ENCODE measurements at places on chromosomes 1 and 21. TPM values are rescaled to one million over a fixed set of nuclear protein-coding genes. Genes with fewer than 3 reads are reported as not detected.

The AIRE gene
- not detected for total RNA-seq

The CNN3 gene
- 538 TPM for total RNA-seq

The TSPAN2 gene
- total RNA-seq: 32.8 TPM

The ACTL8 gene
- total RNA-seq: 2.0 TPM

The PLD5 gene
- total RNA-seq: 4.9 TPM

The RGS7 gene
- total RNA-seq: 0.18 TPM

The MMP23B gene
- total RNA-seq: 40.7 TPM

The PPFIA4 gene
- 11.0 TPM for total RNA-seq

The WDR47 gene
- 34.2 TPM for total RNA-seq

The OPN3 gene
- total RNA-seq: 12.0 TPM

The FBLIM1 gene
- total RNA-seq: 179 TPM

The DYNLT5 gene
- total RNA-seq: not detected

The CYP4Z1 gene
- not detected for total RNA-seq

The DRAM2 gene
- total RNA-seq: 33.9 TPM

The FAM78B gene
- total RNA-seq: 0.67 TPM

The EPHA10 gene
- total RNA-seq: 0.31 TPM

The TLCD4 gene
- total RNA-seq: 0.99 TPM

The AADACL4 gene
- not detected for total RNA-seq

The HSPA6 gene
- total RNA-seq: 0.68 TPM

The PODN gene
- total RNA-seq: 1.9 TPM

The NKAIN1 gene
- total RNA-seq: 5.6 TPM

The OR2L13 gene
- not detected for total RNA-seq

The WNT9A gene
- 4.1 TPM for total RNA-seq

The LRRC38 gene
- total RNA-seq: not detected

The IFNLR1 gene
- 0.94 TPM for total RNA-seq

The AMIGO1 gene
- total RNA-seq: 1.8 TPM

The C1QA gene
- not detected for total RNA-seq

The ARHGEF16 gene
- 4.1 TPM for total RNA-seq

The SPATA45 gene
- 0.65 TPM for total RNA-seq

The NUP210L gene
- total RNA-seq: not detected

The DEPDC1 gene
- 2.6 TPM for total RNA-seq

The PLA2G5 gene
- not detected for total RNA-seq

The LINGO4 gene
- total RNA-seq: not detected

The NT5C1A gene
- total RNA-seq: not detected

The PROX1 gene
- 4.8 TPM for total RNA-seq

The MPZ gene
- 2.3 TPM for total RNA-seq

The RNU1-3 gene
- total RNA-seq: 1,356 TPM

The BCAN gene
- total RNA-seq: 0.41 TPM

The CELA2A gene
- total RNA-seq: not detected

The DAB1 gene
- 0.91 TPM for total RNA-seq

The CCDC27 gene
- not detected for total RNA-seq

The SPATA6 gene
- 8.2 TPM for total RNA-seq

The TFF2 gene
- total RNA-seq: not detected

The SYNC gene
- total RNA-seq: 23.7 TPM

The S100A2 gene
- 3.0 TPM for total RNA-seq

The CELA2B gene
- not detected for total RNA-seq

The CELA3B gene
- not detected for total RNA-seq

The CD1B gene
- total RNA-seq: not detected

The ETNK2 gene
- 9.7 TPM for total RNA-seq

The KPRP gene
- not detected for total RNA-seq
